ENCODE measurements at places on chromosomes 6 and 20. TPM values are rescaled to one million over a fixed set of nuclear protein-coding genes. Genes with fewer than 3 reads are reported as not detected.

Gene PDYN
- total RNA-seq = not detected

Gene OVOL2
- total RNA-seq = not detected

Gene CAPN11
- 0.43 TPM for total RNA-seq

Gene MRS2
- total RNA-seq = 3.2 TPM

Gene TCF19
- 10.3 TPM for total RNA-seq

Gene CHMP4B
- 42.8 TPM for total RNA-seq

Gene OOEP
- total RNA-seq = not detected

Gene FBXO5
- total RNA-seq = not detected

Gene CYP39A1
- 1.4 TPM for total RNA-seq

Gene BAG2
- total RNA-seq = 7.7 TPM

- DNase-seq = no peak
- no peak overlapping the region for H3K4me3 ChIP-seq
- H3K27me3 ChIP-seq = no peaks in the 10 kb centered on the region
- no peaks in the 10 kb centered on the region for H3K36me3 ChIP-seq
These were observed 45.9 kb upstream of the PXDC1 start for GRCh38 chr6:3797231-3798054.

DNA sequence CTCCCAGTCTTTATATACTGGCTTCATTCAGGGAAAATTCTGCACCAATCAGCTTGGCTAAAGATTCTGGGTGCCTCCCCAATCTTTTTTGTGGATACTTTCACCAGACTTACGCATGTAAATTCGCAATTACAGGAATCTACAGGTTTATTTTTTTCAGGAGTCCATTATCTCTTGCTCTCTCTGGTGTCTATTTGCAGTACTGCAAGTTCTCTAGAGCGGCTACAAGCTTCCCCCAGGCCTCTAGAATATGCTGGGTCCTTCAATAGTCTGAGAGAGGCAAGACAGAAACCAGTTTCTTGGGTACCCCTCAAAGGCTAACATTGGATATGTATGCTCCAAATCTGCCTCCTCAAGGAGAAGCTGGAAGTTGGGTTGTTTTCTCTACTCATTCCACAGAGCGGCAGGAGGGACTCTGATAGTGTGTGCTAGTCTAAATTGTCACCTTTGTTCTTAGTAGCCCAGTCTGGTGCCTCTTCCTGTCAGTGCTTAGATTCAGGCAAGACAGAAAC lies 58.5 kb downstream of the SUN5 start:
- H3K36me3 ChIP-seq = no peaks in the 10 kb centered on the region
- H3K4me1 ChIP-seq = no peaks in the 10 kb centered on the region
- H3K27me3 ChIP-seq = no peaks in the 10 kb centered on the region
- no peak for DNase-seq
- no peak overlapping the region for H3K27ac ChIP-seq
- no peak overlapping the region for H3K4me3 ChIP-seq

GRCh38 chr20:51487076-51487475 lies 55.4 kb downstream of the NFATC2 start:
- peak overlapping the region; percentile 5 for H3K27ac ChIP-seq
- no peak for DNase-seq
- H3K27me3 ChIP-seq = no peaks in the 10 kb centered on the region
- H3K4me3 ChIP-seq = no peak overlapping the region
- no peaks in the 10 kb centered on the region for H3K36me3 ChIP-seq

DNA sequence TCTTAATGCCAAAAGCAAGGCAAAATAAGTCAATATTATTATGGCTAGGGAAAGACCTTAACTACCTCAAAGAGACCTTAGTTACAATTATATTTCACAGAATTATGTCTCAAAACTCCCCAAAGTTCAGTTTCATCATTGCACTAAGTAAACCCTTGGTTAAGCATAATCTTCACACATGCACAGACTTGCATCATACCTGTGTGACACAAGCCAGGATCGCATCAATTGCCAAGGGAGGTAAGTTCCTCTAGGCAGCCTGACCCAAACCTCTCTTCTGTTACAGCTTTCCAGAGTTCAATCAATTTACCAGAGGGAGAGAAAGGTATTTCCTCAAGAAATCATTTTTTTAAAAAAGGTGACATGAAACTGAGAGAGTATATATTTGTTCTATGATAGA lies 31.9 kb upstream of the PRSS35 start:
- H3K4me3 ChIP-seq = no peak overlapping the region
- no peak overlapping the region for H3K27ac ChIP-seq
- no peaks in the 10 kb centered on the region for H3K27me3 ChIP-seq
- H3K36me3 ChIP-seq = no peaks in the 10 kb centered on the region

GRCh38 chr6:21781128-21781527 lies 187.6 kb downstream of the SOX4 start:
- no peaks in the 10 kb centered on the region for H3K4me1 ChIP-seq
- H3K27me3 ChIP-seq = no peaks in the 10 kb centered on the region
- H3K36me3 ChIP-seq = no peaks in the 10 kb centered on the region
- no peak for DNase-seq
- H3K4me3 ChIP-seq = no peak overlapping the region

- peak overlapping the region; percentile 60 for H3K4me3 ChIP-seq
- H3K36me3 ChIP-seq = peaks cover 5% of the 10 kb centered on the region
- H3K27me3 ChIP-seq = no peaks in the 10 kb centered on the region
- peak overlapping the region; percentile 97 for H3K27ac ChIP-seq
- DNase-seq = peak; percentile 82
These were observed 1.3 kb downstream of the TAPBP start for GRCh38 chr6:33312361-33313104.

GRCh38 chr6:14028631-14029030 lies 88.9 kb upstream of the CD83 start:
- no peak overlapping the region for H3K4me3 ChIP-seq
- H3K27ac ChIP-seq = no peak overlapping the region
- H3K36me3 ChIP-seq = no peaks in the 10 kb centered on the region
- no peaks in the 10 kb centered on the region for H3K27me3 ChIP-seq
- H3K4me1 ChIP-seq = no peaks in the 10 kb centered on the region

DNA sequence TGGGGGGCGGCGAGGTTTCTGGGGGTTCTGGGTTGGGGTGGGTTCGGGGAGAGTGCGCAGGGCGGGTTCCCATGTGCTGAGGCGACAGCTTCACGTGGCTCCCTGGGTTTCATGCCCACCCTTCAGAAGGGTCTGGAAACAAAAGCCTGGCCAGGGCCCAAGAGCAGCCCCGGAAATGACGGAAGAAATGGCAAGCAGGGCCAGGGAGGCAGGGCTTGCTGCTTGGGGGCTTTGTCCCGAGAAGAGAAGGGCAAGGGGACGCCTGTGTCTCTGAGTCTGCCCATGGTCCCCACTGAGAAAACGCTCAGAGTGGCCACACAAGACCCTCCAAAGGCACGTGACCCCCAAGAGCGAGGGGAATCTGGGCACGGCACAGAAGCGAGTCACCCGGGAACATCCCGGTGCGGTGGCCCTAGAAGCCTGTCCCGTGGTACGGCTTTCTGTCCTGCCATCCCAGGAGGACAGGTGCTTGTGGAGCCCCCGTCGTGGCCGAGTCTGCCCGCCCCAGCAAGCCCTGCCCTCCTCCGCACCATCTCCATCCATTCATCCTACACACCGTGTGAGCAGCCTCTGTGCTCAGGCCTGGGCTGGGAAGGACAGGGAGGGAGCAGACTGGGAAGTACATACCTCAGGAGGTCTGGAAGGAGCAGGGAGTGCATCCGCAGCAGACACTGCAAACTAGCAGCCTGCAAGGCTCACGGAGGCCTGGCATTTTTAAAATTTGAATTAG lies 9.0 kb downstream of the NPEPL1 start:
- no peaks in the 10 kb centered on the region for H3K4me1 ChIP-seq
- H3K4me3 ChIP-seq = no peak overlapping the region
- no peaks in the 10 kb centered on the region for H3K27me3 ChIP-seq
- DNase-seq = no peak

- DNase-seq = no peak
- H3K36me3 ChIP-seq = no peaks in the 10 kb centered on the region
- no peaks in the 10 kb centered on the region for H3K4me1 ChIP-seq
- no peak overlapping the region for H3K27ac ChIP-seq
These were observed 92.9 kb upstream of the NRSN1 start for GRCh38 chr6:24032896-24033688.

- no peak overlapping the region for H3K27ac ChIP-seq
- no peaks in the 10 kb centered on the region for H3K27me3 ChIP-seq
- H3K4me3 ChIP-seq = no peak overlapping the region
- H3K4me1 ChIP-seq = no peaks in the 10 kb centered on the region
- DNase-seq = no peak
These were observed 17.2 kb upstream of the SCML4 start for GRCh38 chr6:107841275-107841670.

- H3K27ac ChIP-seq = no peak overlapping the region
- H3K4me3 ChIP-seq = no peak overlapping the region
- no peak for DNase-seq
- H3K4me1 ChIP-seq = no peaks in the 10 kb centered on the region
These were observed 56.5 kb upstream of the FUT9 start for GRCh38 chr6:95959261-95959660.

DNA sequence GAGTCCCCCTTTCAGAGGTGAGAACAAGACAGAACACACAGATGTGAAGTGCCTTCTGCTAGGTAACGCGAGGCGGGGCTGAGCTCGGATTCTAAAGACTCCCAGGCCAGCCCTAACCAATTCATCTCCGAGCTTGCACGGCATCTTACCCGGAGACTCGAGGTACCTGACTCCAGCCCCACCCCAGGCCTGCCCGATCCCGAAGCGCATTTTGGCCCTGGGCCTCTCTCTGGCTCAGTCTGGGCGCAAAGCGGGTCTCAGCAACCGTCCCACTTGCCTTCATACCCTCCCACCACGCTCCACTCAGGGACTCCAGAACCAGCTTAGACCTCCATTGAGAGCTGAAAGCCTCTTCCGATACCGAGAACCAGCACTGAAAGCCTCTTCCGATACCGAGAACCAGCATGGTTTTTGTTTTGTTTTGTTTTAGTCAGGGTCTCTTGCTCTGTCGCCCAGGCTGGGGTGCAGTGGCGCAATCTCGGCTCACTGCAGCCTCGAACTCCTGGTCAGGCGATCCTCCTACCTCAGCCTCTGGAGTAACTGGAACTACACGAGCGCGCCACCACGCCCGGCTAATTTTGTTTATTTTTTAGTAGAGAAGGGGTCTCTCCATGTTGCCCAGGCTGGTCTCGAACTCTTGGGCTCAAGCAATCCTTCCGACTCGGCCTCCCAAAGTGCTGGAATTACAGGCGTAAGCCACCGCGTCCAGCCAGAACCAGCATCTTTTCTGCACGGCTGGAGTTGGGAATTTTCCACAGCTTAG lies 557 bp upstream of the DYNLRB1 start:
- peaks cover 5% of the 10 kb centered on the region for H3K36me3 ChIP-seq
- peaks cover 27% of the 10 kb centered on the region for H3K4me1 ChIP-seq
- H3K4me3 ChIP-seq = peak overlapping the region; percentile 80
- peak; percentile 72 for DNase-seq

- no peak overlapping the region for H3K4me3 ChIP-seq
- peak overlapping the region; percentile 1 for H3K27ac ChIP-seq
- no peaks in the 10 kb centered on the region for H3K4me1 ChIP-seq
These were observed 13.0 kb downstream of the UCKL1 start for GRCh38 chr20:63942969-63943807.

DNA sequence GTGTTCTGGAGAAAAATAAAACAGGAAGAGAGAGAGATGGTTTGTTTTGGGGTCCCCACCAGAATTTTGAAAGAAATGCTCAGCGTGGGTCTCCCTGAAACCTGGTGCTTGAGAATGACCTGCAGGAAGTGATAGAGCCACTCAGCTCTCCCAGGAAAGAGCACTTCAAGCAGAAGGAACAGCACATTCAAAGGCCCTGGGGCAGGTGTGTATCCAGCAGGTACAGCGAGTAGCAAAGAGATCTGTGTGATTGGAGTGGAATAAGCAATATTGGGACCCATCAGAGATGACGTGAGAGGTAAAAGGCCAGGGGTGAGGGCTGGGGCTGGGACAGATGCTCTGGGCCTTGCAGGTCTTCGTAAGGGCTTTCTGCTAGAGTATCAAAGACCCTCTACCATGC lies 89.5 kb upstream of the CCDC167 start:
- H3K4me1 ChIP-seq = no peaks in the 10 kb centered on the region
- no peak overlapping the region for H3K4me3 ChIP-seq
- no peak for DNase-seq
- no peak overlapping the region for H3K27ac ChIP-seq
- no peaks in the 10 kb centered on the region for H3K27me3 ChIP-seq

DNA sequence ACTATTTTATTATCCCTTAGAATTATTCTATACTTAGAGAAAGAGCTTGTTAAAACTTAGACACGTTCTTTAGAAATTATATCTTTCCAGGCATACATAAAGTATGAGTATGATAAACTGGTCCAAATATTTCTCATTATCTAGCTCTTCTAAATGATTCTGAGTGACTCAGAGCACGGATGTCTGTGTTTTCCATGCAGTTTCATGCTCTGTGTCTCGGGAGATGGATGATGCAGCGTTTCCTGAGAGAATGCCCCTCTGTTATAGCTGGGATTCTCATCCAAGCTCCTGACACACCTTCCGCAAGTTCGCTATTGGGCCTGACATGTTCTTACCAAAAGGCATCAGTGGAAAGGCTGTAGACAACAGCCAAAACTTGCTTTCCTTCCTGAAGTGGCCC lies 19.3 kb downstream of the SIRT5 start:
- no peak for DNase-seq
- H3K36me3 ChIP-seq = peaks cover 34% of the 10 kb centered on the region
- no peaks in the 10 kb centered on the region for H3K27me3 ChIP-seq
- no peak overlapping the region for H3K27ac ChIP-seq
- H3K4me3 ChIP-seq = no peak overlapping the region

- no peaks in the 10 kb centered on the region for H3K27me3 ChIP-seq
- H3K4me3 ChIP-seq = no peak overlapping the region
- DNase-seq = peak; percentile 72
- H3K4me1 ChIP-seq = peaks cover 3% of the 10 kb centered on the region
These were observed 35.7 kb upstream of the ZMYND8 start for GRCh38 chr20:47392015-47392720.

GRCh38 chr6:129860908-129861665 lies at the start of gene TMEM244:
Gene TMEM244 (minus strand): TSS chr6:129861315. CDS start chr6:129861188, 127 bp downstream.
- H3K27ac ChIP-seq = no peak within 1 kb of the TSS
- H3K4me1 ChIP-seq = no peaks in the 10 kb centered on the region
- H3K36me3 ChIP-seq = no peaks in the 10 kb centered on the region
- no peaks in the 10 kb centered on the region for H3K27me3 ChIP-seq
- DNase-seq = no peak
- H3K4me3 ChIP-seq = no peak within 1 kb of the TSS

- no peak overlapping the region for H3K4me3 ChIP-seq
- no peaks in the 10 kb centered on the region for H3K36me3 ChIP-seq
- H3K27ac ChIP-seq = peak overlapping the region; percentile 46
- no peak for DNase-seq
These were observed 3.3 kb downstream of the NECAB3 start for GRCh38 chr20:33670715-33671499.

- H3K4me3 ChIP-seq = no peak overlapping the region
- H3K4me1 ChIP-seq = no peaks in the 10 kb centered on the region
- DNase-seq = no peak
- no peaks in the 10 kb centered on the region for H3K27me3 ChIP-seq
- peaks cover 2% of the 10 kb centered on the region for H3K36me3 ChIP-seq
These were observed 81.0 kb downstream of the INSM1 start for GRCh38 chr20:20448881-20449280.

GRCh38 chr6:113493991-113494390 lies 363.2 kb upstream of the MARCKS start:
- no peaks in the 10 kb centered on the region for H3K27me3 ChIP-seq
- no peak overlapping the region for H3K4me3 ChIP-seq
- H3K4me1 ChIP-seq = no peaks in the 10 kb centered on the region
- H3K27ac ChIP-seq = no peak overlapping the region
- H3K36me3 ChIP-seq = no peaks in the 10 kb centered on the region

GRCh38 chr6:3386374-3386857 lies 70.4 kb downstream of the SLC22A23 start:
- no peaks in the 10 kb centered on the region for H3K36me3 ChIP-seq
- no peaks in the 10 kb centered on the region for H3K4me1 ChIP-seq
- H3K4me3 ChIP-seq = no peak overlapping the region
- no peak for DNase-seq
- H3K27ac ChIP-seq = no peak overlapping the region

Measured in ascending aorta (tissue), 2 donors.